ENCODE measurements at places on chromosomes 13 and 19.

DNA sequence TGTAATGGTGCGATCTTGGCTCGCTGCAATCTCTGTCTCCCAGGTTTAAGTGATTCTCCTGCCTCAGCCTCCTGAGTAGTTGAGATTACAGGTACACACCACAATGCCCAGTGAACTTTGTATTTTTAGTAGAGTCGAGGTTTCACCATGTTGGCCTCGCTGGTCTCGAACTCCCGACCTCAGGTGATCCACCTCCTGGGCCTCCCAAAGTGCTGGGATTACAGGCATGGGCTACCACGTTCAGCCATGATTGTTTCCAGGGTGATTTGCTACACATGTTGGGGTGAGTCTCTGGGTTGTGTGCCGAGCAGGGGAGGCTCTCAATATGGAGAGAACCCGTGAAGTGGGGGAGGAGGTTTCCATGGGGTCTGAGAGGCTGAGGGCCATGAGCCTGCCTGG lies 24.8 kb upstream of the CEACAM21 start:
- no peak for DNase-seq

DNA sequence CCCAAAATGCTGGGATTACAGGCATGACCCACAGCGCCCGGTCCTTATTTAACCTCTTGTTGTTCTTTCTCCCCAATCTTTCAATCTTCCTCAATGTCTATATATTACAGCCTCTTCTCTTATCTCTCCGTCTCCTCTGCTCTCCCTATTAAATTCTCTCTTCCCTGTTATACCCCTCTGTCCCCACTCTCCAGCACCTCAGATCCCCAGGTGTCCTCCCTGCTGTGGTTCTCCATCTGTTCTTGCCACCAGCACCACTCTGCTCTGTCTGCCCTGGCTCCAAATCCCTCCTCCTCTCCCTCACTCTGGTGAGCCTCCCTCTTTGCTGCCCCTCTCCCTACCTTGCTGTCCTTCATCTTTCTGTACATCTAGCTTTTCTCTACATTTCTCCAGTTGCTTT lies 1.1 kb downstream of the ZNF600 start:
- no peak for DNase-seq

DNA sequence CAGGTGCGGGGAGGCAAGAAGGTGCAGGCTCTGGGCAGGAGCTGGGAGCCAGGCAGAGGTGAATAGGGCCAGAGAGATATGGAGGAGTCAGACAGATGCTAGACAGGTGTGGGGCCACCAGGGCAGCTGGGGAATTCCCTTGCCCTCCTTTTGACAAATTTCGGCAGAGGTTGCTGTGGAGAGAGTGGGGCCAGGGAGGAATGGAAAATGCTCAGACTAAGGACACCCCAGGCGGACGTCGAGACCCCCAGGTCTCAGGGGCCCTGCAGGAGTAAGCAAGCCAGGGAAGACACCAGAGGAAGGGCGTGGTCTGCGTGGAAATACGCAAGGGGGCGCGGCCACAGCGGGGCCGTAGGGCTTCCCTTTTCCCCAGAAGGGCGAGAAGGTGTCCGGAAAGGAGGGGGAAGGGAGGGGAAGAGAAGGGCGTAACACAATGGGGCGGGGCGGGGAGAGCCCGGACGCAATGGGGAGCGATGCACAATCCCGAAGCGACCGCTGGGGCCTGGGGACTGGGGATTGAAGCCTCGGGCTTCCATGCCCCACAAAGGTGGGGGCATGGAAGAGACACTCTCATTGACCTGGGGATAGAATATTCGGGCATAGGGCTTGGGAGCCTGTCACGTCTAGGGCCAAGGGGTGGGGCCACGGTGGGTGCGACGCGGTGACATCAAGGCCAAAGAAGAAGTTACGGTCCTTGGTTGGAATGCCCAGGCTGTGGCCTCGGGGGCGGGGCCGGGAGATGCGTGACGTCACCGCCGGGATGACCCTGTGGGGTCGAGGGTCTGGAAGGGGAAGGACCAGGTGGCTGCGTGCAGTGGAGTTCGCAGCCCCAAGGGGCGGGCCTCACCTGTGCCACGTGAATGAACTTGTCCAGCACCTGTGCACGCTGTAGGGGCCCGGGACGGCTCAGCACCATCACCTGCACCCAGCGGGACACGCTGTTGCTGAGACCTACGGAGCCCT lies 8.2 kb downstream of the RASGRP4 start:
- peak; percentile 47 for DNase-seq

DNA sequence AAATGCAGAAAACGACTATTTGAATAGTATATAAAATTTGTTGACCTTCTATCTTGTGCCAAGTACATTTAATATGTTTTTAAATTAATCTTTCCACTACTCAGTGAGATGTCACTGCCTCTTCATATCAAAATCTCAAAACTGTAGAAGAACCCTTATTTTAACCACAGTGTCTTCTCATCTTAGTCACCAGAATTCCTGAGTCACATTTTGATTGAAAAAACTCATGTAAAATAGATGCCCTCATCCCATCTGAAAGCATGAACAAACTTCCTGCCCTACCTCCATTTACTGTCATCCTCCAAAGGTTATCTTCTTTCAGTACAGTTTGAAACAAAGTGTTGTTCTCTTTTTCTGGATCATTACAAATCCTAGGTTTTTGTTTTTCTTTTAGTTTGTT lies 1215.4 kb downstream of the PCDH9 start:
- no peak for DNase-seq

Measured in stimulated activated CD4-positive, alpha-beta T cell treated with anti-CD3 and anti-CD28 coated beads, Interleukin-15, amount 100 ng/mL, for 1 hour (primary cell).